ENCODE measurements at places on chromosomes 6 and 20.

- DNase-seq, result no peak
Observed at GRCh38 chr6:155472886-155473285, 17.2 kb upstream of the NOX3 start.

GRCh38 chr6:452301-453067 is 60.9 kb downstream of the IRF4 start:
- no peak for DNase-seq

GRCh38 chr6:157001716-157002115 is 224.5 kb downstream of the ARID1B start:
- no peak for DNase-seq

- DNase-seq, result peak; percentile 41
Observed at GRCh38 chr6:2952557-2953095, 18.7 kb downstream of the SERPINB6 start.

DNA sequence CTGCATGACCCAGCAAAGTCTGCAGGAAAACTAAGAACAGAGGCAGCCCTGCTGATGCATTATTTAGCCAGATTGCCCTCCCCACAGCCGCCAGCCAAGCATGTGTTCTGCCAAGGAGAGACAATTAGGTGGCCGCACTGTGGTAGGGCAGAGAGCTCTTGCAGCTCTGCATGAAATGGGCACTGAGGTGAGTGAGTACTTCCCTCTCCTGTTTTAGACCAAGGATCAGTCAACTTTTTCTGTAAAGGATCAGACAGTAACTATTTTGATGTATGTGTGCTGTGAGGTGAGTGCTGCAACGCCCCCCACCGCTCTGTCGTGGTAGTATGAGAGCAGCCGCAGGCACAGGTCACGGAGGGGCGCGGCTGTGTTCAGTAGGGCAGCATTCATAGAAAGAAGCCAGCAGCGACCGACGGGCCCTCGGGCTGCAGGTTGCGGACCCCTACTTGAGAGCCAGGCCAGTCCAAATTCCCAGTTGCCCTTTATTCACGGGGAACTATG is 23.8 kb upstream of the FAM50B start:
- DNase-seq, result no peak

- DNase-seq, result no peak
Observed at GRCh38 chr6:52494298-52495072, 74.3 kb downstream of the EFHC1 start.

- no peak for DNase-seq
Observed at GRCh38 chr20:2237059-2237458, 58.7 kb upstream of the TGM3 start.

DNA sequence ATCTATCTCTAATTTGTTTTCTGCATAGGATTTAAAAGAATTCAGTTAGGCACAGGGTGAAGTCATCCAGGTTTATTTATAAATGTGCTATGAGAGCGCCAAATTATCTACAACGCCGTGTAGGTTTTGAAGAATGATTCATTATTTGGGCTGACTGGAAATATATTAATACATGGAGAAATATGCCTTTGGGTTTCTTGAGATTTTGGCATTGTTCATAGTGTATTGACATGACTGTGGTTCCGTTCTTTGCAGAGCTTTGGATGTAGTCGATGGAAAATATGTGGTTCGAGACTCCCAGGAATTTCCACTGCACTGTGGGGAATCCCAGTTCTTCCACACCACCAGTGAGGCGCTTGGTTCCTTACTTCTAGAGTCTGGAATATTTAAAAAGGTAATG is 90.9 kb downstream of the CRYBG1 start:
- DNase-seq, result no peak

GRCh38 chr6:168428052-168428826 is 12.7 kb upstream of the SMOC2 start:
- no peak for DNase-seq

GRCh38 chr6:55016261-55016660 is 158.1 kb upstream of the HCRTR2 start:
- no peak for DNase-seq

- no peak for DNase-seq
Observed at GRCh38 chr20:42949950-42950349, 239.8 kb downstream of the PTPRT start.

GRCh38 chr6:112087916-112088315 is 525 bp downstream of the FAM229B start:
- DNase-seq, result no peak

GRCh38 chr6:254016-254415 is 38.3 kb upstream of the DUSP22 start:
- DNase-seq, result no peak

DNA sequence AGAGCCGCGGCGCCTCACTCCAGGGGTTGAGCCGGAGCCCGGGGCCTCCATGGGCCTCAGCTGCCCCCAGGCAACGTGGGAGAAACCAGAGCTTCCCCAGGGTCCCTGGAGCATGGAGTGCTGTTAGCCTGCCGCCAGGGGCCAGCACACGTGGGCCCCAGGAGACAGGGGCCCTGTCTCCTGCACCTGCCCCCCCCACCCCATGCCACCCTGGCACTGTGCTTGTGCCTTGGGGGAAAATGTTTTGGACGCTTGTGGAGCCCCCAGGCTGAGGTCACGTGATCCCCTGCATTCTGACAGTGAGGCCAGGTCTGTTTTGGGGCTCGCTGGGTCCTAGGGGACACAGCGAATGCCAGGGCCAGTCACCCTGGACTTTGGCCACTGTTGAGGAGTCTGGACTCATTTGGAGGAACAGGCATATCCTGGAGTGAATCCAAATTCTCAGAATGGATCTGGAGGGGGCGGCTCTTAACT is 30.2 kb upstream of the MPC1 start:
- no peak for DNase-seq

GRCh38 chr6:144190593-144190992 is 40.3 kb downstream of the STX11 start:
- no peak for DNase-seq

DNA sequence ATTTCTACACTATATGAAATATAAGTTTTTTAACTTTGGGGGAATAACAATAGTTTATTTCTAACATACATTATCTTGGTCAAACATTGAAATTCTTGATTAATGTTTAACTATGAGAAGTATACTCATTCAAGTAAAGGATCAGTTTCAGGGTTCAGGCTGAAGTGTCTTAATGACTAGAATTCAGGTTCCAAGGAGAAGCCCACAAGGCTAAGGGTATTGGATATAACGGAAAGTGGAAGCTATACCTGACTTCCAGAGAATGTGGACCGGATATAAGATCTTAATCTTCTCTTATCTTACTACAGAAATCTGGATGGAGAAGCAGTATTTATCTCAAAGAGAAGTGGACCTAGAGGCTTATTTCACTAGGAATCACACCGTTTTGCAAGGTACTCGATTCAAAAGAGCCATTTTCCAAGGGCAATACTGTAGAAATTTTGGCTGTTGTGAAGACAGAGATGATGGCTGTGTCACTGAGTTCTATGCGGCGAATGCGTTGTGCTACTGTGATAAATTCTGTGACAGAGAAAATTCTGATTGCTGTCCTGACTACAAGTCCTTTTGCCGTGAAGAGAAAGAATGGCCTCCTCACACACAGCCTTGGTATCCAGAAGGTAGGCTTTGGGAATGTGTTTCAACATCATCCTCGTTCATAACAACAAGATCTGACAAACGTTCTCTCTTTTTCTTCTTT is at the start of gene TINAG:
TINAG (plus strand) TSS at position 153 of the 697 bp plus-strand sequence; CDS start at position 263, 110 bp downstream.
- no peak for DNase-seq

DNA sequence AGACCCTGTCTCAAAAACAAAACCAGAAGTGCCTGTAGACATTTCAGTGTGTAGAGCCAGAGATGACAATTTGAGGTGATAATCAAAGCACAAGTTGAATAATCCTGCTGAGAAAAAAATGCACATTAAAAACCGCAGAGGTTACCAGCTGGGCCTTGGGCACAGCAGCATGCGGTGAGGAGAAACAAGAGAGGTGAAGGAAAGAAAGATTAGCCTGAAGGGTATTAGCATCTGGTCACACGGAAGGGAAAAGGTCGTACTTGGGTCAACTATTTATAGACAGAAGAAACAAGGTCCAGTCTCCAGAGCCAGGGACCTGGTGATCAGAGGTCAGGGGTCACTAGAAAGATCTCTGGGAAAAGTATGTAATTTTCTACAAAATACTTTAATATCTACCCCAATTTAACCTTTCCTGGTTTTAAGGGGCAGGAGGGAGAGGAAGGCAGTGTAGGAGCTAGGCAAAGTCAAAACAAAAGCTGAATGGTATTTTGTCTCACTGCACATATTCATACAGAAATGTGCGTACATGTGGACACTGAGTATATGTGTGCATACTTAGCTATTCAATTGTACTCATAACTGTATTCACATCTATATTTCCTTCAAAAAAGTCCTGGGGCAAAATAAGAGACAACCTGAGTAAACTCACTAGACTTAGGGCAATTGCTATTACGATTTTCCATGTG is 10.1 kb downstream of the MAP7 start:
- no peak for DNase-seq

- DNase-seq, result no peak
Observed at GRCh38 chr20:14569641-14570040, 232.2 kb upstream of the FLRT3 start.

GRCh38 chr6:167247814-167248595 is 43.1 kb upstream of the UNC93A start:
- no peak for DNase-seq

GRCh38 chr6:148105695-148106094 is 236.9 kb upstream of the SASH1 start:
- no peak for DNase-seq

GRCh38 chr20:39874049-39874893 is 814.8 kb downstream of the MAFB start:
- peak; percentile 37 for DNase-seq

DNA sequence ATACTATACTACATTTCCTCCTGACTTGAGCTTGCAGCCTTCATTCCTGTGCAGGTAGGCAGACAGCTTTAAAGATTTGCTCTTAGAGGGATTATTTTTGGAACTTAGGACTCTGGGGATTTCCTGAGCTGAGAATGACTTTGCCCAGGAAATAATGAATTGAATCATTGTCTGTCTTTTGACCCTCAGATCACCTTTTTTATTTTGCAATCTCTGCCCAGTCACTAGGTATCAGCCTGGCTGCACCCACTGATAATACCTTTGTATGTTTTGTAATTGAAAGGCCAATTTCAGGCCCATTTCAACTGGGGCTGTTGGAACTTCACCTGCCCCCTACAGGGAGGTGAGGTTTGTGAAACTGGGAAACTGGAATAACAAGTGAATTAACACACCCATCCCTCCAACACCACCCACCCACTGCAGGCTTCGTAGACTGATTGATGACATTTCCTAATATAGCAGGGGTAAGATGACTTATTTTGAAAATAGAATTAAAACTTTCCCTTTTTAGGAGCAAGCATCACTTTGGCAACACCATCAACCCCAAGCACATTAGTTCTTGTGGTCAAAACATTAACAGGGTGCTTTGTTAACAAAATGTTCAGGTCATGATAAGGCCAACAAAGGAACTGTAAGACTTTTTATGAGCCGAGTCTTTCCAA is 157.1 kb upstream of the CENPW start:
- no peak for DNase-seq

DNA sequence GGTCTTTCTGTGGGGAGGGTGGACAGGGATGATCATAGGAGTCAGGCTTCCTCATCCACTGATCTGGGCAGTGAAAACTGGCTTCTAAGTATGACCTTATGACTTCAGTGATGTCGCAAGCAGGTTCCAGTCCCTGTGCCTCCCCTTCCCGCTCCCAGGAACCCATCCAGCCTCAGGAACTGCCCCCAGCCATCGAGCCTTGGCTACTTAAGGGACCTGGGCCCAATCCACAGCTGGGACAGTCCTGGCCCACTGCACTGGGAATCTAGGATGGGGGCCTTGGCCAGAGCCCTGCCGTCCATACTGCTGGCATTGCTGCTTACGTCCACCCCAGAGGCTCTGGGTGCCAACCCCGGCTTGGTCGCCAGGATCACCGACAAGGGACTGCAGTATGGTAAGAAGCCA is at the start of gene LBP:
LBP (plus strand) TSS at position 236 of the 405 bp plus-strand sequence; CDS start at position 271, 35 bp downstream.
- no peak for DNase-seq

- no peak for DNase-seq
Observed at GRCh38 chr20:7231303-7231702, 463.8 kb downstream of the BMP2 start.

DNA sequence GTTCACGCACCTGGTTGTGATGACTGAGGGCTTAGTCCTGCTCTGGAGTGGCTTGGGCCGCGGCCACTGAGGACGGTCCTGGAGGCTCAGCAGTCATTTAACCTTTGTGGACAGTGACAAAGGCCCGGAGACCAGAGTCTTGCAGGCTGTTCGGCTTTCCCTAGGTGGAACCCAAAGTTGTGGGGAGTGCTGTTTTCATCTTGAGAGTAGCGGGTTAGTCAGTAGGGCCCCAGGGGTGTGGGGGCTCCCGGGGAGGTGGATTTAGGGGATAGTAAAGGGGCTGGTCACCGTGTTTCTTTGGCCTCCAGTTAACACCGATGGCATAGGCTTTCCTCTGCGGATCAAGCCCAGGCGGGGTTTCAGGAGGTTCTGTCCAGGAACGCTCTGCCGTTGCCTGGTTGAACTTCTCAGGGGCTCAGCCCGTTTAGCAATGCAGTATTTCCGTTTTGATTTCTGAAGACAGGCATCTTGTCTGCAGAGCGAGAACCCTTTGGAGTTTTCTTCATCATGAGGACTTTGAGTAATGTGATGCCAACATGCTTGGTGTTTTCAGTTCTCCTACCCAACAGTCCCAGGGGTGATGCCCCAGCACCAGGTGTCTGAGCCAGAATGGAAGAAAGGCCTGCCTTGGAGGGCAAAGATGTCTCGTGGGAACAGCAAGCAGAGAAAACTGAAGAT is 31.8 kb downstream of the ZNF831 start:
- no peak for DNase-seq

DNA sequence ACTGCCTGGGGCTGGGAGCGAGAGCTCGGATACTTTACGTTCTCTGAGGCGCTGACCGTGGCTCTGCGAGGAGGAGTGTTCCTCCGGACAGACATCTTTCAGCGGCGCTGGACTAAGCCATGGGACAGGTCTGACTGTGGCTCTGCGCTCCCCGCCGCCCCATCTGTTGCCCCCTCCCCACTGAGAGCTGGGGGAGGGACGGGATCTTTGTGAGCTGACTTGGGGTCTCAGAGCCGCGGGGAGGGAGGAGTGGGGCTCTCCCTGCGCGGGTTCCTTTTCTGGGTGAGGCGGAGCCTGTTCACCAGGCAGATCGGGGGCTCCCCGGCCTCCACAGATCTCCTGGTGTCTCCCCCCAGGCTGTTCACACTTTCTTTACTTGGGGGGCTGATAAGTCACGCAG is 11.3 kb upstream of the GATA5 start:
- DNase-seq, result peak; percentile 82

GRCh38 chr6:16434885-16435284 is 196.5 kb downstream of the GMPR start:
- no peak for DNase-seq

GRCh38 chr6:33124525-33124901 is 48.7 kb downstream of the HLA-DPB1 start:
- no peak for DNase-seq
